ENCODE measurements at places on chromosomes 3 and 15.

DNA sequence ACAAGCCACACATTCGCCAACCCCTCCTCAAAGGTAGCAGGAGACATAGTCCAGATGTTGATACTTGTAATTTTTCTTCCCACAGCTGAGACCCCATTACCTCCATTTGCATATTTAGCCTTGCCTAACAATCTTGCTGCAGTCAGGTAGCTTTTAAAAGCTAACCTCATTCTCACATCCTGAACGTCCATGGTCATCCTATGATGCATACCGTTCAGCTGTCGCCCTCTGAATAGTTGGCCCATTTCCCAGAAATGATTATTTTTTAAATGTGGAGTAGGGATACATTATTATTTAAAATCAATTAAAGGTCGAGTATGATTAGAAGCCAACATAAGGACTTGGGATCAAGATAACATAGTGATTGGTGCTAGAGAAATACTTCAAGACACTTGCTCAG, 165.0 kb downstream of the MEX3B start:
- no peak for DNase-seq

DNA sequence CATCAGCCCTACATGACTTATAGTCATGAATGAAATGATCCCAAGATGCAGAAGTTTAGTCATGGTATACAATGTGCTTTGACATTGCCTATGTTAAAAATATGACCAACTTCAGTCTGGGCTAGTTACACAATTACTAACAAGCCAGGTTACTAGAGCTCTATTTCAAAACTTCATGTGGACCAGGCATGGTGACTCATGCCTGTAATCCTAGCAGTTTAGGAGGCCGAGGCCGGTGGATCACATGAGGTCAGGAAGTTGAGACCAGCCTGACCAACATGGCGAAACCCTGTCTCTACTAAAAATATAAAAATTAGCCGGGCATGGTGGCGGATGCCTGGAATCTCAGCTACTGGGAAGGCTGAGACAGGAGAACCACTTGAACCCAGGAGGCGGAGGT, 613.0 kb downstream of the CADM2 start:
- no peak for DNase-seq

GRCh38 chr15:48603922-48604321, 41.6 kb downstream of the FBN1 start:
- DNase-seq = no peak

DNA sequence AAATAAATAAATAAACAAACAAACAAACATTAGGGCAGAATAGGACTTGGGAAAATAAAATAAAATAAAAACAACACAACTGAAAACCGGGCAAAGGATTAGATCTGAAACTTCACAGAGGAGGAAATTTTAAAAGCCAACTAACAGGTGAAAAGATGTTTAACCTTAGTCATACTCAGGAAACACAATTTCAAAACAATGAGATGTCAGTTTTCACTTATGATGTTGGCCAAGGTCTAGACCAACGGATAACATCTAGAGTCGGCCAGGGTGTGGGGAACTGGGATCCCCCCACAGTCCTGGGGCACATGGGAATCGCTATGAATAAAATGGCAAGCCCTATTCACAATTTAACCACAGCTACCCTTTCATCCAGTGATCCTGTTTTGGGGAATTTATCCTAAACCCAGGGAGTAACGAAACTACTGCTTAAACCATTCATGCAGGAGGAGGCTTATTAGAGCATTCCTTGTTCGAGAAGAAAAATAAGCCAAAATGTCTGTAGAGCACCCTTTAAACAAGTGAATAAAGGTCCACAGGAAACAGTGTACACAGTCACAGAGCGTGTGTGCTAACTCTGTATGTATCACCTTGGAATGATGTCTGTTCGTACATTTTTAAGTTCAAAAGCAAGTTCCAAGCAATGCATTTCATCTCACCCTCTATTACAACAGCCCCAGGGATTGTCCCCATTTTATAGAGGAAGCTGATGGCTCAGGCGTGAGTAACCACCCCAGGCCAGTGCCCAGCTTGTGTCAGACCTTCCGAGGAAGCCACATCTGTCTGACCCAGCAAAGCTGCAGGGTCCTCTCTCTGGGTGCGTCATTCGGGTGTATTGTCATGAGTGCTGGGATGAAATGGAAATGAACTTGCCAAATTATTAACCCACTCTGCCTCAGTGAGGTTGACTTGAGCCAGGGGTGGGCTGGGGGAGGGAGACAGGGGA, 6.3 kb upstream of the ANPEP start:
- DNase-seq = peak; percentile 62

DNA sequence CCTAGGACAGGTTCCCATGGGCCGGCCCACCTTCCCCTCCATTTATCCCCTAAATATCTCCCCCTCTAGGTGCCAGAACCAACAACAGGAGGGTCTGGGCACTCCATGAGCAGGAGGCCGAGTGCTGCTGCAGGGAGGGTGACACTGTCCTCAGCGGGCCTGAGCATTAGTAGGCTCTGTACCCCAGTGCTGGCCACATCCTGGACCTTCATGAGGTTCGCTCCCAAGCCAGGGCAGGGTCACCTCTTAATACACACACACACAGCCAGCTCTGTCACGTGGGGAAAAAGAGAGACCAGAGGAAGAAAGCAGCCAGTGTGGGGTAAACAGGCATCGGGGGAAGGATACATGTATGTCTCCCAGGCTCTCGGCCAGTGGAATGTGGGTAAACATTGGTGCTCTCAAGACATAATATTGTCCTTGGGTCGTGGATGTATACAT, 27.9 kb upstream of the SEMA3F start:
- no peak for DNase-seq

- DNase-seq = no peak
Observed at GRCh38 chr3:167716920-167717319, 17.8 kb downstream of the PDCD10 start.

DNA sequence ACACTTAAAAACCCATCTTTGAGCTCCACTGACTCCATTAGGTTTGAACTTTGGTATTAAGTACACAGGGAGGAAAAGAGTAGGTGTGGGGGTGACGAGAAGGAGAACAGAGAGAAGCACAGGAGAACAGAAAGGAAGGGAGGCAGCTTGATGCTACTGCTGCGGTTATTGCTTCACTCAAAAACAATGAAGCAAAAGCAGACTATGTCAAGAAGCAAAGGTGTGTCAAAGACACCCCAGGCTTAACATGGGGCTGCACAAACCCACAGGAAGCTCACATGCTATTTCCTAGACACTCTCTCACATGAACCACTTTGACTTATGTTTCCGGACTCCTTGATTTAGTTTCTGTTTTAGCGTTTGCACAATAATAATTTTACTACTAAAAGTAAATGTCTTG, 961.0 kb upstream of the CFAP20DC start:
- no peak for DNase-seq

- no peak for DNase-seq
Observed at GRCh38 chr15:86444527-86444926, 364.9 kb downstream of the AGBL1 start.

DNA sequence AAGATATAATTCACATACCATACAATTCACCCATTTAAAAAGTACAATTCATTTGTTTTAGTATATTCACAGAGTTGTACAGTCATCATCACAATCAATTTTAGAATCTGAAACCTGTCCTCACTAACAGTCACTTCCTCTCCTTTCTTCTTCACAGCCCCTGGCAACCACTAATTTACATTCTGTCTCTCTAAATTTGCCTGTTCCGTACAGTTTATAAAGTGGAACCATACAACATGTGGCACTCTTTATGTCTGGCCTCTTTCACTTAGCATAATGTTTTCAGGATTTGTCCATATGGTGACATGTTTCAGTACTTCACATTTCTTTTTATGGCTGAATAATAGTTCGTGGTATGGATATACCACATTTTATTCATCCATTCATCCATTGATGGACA, 22.7 kb downstream of the ERICH6 start:
- DNase-seq = no peak

GRCh38 chr15:22867886-22868285, 29.4 kb downstream of the NIPA2 start:
- no peak for DNase-seq

DNA sequence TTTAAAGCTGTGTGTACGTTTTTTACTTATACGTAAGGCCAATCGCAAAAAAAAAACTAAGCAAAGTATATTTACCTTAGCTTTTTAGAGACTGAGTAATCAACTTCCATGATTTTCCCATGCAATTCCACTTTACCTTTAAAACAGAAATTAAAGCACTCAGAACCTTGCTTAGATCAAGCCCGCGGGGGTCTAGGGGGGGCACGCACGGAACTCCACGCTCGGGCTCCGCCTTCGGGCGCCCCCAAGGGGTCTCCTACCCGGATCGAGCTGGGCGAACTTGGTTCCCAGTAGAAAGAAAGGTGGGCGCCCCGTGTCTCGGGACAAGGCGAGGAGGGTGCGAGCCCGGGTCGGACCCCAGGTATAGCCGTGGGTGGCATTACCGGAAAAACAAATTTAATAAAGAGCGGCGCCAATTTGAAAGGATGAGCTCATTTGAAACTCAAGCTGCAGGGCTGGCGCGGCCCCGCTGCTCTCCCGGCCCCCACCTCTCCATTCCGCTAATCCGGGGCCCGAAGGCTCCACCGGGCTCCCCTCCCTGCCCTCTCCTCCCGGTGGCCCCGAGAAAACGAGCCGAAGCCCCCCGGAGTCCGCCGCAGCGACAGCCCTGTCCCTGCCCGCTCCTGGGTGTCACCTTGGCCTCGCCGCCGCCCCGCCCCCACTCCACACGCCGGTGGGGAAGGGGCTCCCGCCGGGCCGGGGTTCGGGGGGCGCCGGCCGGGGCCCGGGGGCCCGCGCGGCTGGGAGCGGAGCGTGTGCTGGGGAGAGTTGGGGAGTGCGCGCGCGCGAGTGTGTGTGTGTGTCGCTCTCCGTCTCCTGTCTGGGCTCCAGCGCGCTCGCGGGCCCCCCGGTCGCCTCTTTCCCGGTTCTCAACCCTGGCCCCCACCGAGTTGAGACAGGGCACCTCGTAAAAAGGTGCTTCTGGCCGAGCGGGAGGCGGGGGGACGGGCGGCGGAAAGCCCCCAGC, 1.5 kb downstream of the IGF2BP2 start:
- DNase-seq = no peak

DNA sequence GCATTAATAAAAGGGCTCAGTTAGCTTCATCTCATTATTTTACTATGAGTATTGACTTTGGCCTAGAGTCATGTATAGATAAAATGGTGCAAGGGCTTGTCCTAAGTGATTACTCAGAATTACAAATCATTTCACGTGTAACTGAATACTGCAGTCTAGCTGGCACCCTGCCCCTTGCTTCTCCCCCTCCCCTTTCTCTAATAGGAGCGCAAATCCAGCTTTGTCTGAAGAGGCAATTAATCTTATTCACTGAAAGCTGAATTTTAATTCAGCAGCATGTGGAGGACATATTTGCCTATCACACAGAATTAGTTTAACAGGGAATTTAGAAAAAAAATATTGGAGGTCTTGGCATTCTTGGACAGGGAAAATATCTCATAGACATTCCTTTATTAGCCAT, 412.1 kb upstream of the DPH6 start:
- DNase-seq = no peak

DNA sequence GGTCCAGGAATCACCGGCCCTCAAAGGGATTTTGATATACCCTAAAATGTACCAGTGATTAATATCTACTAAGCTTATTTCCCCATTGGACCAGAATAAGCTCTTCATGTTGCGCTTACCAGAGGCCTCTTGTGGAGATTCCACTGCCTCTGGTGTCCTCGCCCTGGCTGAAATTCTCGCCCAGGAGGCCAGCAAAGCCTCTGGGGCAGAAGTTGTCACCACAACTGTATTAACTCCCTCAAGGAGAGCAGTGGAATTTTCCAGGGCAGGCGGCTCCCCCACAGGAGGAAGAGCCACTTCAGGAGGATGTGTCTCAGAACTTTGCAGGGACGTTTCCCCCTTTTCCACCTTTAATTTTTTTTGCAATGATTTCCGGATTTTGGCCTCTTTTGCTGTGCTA, 6.9 kb downstream of the DPPA4 start:
- DNase-seq = no peak

GRCh38 chr15:78339559-78339958, 594 bp upstream of the CRABP1 start:
- DNase-seq = no peak

DNA sequence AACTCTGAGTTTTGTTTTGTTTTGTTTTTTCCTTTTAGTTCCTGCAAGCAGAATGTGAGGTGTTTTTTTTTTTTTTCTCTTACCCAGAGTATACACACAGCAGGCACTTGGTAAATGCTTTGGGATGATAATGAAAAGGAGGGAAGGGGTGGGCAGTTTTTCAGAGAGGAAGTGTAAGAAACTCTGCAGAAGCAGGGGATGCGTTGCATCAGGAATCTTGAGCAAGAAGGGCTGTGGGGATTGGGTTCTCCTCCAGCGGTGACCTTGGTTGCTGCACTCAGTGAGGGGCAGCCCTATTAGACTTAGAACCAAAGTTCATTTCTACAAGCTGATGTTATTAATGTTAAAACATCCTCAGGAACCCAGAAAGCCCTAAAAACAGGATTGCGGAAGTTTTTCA, 32.2 kb upstream of the TMEM158 start:
- DNase-seq = no peak

- DNase-seq = no peak
Observed at GRCh38 chr3:133956353-133956752, 60.7 kb upstream of the RAB6B start.

DNA sequence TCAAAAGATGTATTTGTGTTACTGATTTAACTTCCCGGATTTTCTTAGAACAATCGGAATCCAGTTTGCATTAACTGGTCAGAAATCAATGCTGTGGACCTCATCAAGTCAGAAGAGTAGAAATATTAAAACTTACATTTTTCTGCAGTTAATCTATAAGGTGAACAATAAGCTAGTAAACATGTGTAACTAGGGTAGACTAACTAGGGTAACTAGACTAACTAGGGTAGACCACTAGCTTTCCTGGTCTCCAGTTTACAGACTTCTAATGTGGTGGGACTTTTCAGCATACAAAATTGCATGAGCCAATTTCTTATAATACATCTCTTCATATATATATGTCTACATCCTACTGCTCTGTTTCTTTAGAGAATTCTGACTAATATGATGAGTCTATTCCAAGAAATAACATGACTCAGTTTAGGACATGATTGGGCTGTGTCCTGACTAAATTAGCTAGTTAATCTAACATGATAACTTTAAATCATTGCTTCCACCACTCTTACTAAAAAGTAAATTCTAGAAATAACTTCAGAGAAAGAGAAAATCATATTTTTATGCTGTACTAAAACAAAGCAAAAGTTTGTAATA, 5.3 kb downstream of the PLSCR2 start:
- DNase-seq = no peak

DNA sequence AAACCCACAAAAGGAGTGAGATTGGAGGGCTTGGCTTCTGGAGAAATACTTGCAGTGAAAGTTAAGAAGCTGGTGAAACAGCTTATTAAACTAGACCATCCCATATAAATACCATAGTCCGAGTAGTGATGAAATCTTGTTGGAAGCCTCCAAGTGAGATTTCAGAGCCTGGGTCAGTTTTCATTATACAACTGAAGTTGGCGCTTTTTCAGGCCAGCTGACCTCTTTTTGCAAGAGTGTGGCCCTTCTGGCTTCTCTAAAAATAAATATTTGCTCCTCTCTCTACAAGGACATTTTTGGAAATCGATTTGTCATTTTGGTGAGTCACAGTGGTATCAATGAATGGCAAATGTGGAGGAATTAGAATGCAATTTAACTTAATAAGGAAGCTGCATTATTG, 51.2 kb upstream of the THRB start:
- DNase-seq = no peak

- DNase-seq = no peak
Observed at GRCh38 chr3:189718215-189718614, 87.0 kb downstream of the TP63 start.

GRCh38 chr15:73352082-73352481, 16.7 kb downstream of the HCN4 start:
- DNase-seq = no peak

GRCh38 chr15:73341886-73342600, 26.7 kb downstream of the HCN4 start:
- no peak for DNase-seq

GRCh38 chr15:99481951-99482230, 83.9 kb upstream of the MEF2A start:
- no peak for DNase-seq
